Hepatocyte (in vitro differentiated cells): ENCODE measurements at places on chromosomes 3 and 15. TPM values are rescaled to one million over a fixed set of nuclear protein-coding genes. Genes with fewer than 3 reads are reported as not detected.

DNA sequence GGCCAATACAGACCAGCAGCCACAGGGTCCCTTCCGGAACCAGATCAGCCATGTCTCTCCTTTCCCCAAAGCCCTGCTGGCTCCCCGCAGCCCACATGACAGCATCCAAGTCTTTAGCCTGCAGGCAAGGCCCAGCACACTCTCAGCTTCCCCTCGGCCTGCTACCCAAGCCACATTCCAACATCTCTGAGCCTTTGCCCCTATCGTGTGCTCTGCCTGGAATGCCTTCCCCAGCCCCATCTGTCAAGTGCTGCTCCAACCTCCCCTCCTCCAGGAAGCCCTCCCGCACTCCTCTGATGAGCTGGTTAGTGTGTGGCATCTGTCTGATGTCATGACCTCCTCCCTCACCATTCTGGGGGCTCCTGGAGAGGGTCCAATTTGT lies 8.5 kb downstream of the PLXND1 start:
- H3K27me3 ChIP-seq = no peaks in the 10 kb centered on the region
- H3K27ac ChIP-seq = peak overlapping the region; percentile 88
- no peak overlapping the region for H3K4me3 ChIP-seq
- DNase-seq = no peak

GRCh38 chr3:141913150-141913811 lies 36.8 kb downstream of the ATP1B3 start:
- no peaks in the 10 kb centered on the region for H3K36me3 ChIP-seq
- no peaks in the 10 kb centered on the region for H3K27me3 ChIP-seq
- DNase-seq = peak; percentile 55
- H3K27ac ChIP-seq = no peak overlapping the region

DNA sequence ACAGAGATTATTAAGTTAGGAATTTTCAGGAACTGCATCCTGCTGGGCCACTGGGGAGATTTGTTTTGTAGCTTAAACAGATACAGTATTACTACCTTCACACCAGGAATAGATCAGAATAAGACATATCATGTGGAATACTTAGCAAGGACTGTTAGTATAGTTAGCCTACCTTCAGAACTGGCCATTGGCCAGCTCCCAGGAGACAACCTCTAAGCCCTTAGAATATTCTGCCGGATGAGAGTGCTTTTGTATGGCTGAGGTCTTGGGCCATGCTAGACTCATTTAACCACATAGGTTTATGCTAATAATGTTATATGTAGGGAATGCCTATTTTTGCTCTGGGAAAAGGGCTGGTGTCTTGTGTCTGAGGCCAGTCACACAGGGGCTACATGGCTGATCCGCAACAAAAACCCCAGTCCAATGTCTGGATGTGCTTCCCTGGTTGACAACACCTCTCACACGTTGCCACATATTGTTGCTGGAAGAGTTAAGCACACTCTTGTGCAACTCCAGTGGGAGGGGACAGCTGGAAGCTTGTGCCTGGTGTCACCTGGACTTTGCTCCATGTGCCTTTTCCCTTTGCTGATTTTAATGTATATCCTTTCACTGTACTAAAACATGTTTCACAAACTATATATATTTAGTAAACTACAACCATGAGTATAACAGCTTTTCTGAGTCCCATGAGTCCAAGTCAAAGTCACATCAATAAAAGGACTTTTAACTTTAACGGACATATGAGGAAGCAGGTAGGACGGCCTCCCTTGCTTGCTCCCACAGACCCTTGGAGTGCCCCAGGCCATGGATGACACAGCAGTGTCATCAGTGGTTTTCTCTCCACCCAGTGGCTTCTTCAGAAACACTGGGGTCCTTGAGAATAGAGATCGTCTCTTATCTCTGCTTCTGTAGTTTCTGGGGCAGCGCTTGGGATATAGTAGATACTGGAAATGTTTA lies 118.0 kb upstream of the C3orf80 start:
- peak; percentile 71 for DNase-seq
- no peaks in the 10 kb centered on the region for H3K27me3 ChIP-seq
- no peak overlapping the region for H3K4me3 ChIP-seq
- H3K4me1 ChIP-seq = peaks cover 17% of the 10 kb centered on the region
- H3K36me3 ChIP-seq = no peaks in the 10 kb centered on the region

DNA sequence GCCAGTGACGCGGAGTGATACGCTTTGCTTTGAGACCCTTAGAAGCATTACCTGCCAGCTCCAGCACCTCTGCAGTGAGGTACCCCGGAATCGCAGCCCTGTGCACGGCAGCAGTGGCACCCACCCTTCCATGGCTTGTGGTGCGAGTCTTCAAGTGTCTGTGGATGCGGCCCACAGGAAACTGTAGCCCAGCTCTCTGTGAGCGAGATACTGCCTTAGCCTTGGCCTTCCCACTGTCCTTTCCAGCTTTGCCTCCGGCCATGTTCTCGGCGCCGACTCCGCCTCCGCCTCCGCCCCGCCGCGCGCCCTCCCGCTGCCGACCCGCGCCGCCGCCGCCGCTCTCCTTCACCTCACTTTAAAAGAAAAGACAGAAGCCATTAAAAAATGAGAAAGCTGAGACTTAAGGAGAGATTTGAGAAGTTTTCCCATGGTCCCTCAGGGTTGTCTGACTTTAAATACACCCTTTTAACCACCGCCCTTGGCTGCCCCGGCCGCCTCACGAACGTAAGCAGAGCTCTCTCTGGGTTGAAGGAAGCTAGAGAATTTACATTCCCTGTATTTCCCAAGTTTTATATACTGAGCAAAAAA lies 78.5 kb upstream of the FAM174B start:
- no peaks in the 10 kb centered on the region for H3K27me3 ChIP-seq
- peak overlapping the region; percentile 16 for H3K4me3 ChIP-seq
- H3K36me3 ChIP-seq = no peaks in the 10 kb centered on the region
- no peaks in the 10 kb centered on the region for H3K4me1 ChIP-seq

DNA sequence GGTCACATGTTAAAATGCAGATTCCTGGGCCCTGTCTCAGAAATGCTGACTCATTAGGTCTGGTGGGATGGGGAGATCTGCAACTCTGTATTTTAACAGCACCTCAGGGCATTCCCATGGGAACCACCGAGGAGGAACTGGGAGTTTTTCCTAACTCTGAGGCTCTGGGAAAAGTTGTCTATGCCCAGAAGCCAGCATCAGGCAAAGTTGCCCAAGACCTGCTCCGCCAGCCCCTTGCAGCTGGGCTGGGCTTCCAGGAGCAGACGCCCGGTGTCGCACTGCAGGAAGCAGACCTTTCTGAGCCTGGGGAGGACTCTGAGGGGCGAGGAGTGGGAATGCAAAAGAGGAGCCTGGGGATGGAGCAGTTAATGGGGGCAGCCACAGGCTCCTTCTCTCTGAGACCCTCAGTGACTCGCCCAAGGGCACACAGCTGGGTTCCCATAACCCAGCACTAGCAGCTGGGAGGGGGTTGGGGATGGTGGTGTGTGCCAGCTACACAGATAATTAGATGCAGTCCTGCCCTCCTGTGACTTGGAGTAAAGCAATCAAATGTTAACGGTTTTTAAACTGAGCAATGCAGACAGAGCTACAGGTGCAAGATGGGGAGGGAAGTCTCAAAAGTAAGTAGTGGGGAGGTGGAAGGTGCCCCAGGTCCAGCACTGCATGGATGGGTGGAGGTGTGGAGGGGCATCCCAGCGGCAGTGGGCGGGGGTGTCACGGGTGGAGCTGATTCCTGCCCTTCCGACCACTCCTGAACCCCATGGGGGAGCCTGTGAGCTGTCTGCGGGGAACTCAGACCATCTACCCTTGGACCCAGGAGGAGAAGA lies 100.4 kb downstream of the LSM3 start:
- no peaks in the 10 kb centered on the region for H3K4me1 ChIP-seq
- no peak overlapping the region for H3K27ac ChIP-seq
- H3K27me3 ChIP-seq = no peaks in the 10 kb centered on the region
- no peaks in the 10 kb centered on the region for H3K36me3 ChIP-seq

DNA sequence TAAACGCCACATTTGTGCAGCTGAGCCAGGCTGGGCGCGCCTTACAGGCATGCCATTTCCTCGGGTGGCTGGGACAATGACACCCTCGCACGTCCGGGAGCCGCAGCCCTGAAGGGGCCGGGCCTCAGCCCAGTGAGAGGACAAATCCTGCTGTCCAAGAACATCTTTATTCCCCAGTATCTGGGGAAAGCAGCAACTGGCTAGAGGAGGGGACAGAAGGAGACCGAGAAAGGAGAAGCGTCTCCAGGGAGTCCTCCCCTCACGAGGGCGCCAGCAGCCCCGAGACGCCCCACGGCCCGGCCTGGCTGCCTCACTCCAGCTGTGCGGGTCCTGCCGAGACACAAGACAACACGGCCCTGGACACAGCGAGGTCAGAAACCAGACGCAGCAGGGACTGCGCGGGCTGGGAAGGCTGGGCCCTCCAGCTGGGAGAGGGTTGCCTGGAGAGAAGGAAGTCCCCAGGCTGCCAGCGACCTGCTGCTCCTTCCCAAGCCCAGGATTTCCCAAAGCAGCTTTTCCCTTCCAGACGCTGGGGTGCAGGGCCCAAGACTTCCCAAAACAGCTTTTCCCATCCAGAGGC lies 130.2 kb downstream of the CHSY1 start:
- H3K36me3 ChIP-seq = no peaks in the 10 kb centered on the region
- peak overlapping the region; percentile 70 for H3K27ac ChIP-seq
- no peaks in the 10 kb centered on the region for H3K27me3 ChIP-seq

- peaks cover 36% of the 10 kb centered on the region for H3K4me1 ChIP-seq
- peak overlapping the region; percentile 99 for H3K27ac ChIP-seq
- H3K4me3 ChIP-seq = peak overlapping the region; percentile 57
- DNase-seq = no peak
- H3K36me3 ChIP-seq = no peaks in the 10 kb centered on the region
These were observed 17.4 kb upstream of the CHD2 start for GRCh38 chr15:92882697-92883162.

The CDCP1 gene
- total RNA-seq = 7.0 and 7.3 TPM in 2 replicates

The TAGLN3 gene
- 1.9 and 2.1 TPM in 2 replicates for total RNA-seq

DNA sequence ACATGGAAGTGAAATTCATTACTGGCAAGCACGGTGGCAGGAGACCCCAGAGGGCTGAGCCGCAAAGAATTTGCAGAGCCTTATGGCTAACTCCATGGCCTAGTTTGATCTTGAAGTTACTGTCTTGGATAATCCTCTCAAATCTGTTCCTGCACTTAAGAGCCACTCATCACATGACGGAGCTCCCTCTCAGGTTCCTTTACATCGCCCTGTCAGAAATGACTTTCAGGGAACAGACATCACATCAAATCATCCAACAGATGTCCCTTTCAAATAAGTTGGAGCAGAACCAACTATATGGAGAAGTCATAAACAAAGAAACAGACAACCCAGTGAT lies 328.8 kb upstream of the THBS1 start:
- no peak overlapping the region for H3K27ac ChIP-seq
- no peaks in the 10 kb centered on the region for H3K36me3 ChIP-seq
- H3K4me1 ChIP-seq = no peaks in the 10 kb centered on the region
- H3K4me3 ChIP-seq = no peak overlapping the region

- DNase-seq = no peak
- no peaks in the 10 kb centered on the region for H3K4me1 ChIP-seq
- no peak overlapping the region for H3K4me3 ChIP-seq
- no peaks in the 10 kb centered on the region for H3K27me3 ChIP-seq
These were observed 110.3 kb downstream of the PDE8A start for GRCh38 chr15:85091990-85092389.

The TERB2 gene
- total RNA-seq = not detected in 2 replicates

DNA sequence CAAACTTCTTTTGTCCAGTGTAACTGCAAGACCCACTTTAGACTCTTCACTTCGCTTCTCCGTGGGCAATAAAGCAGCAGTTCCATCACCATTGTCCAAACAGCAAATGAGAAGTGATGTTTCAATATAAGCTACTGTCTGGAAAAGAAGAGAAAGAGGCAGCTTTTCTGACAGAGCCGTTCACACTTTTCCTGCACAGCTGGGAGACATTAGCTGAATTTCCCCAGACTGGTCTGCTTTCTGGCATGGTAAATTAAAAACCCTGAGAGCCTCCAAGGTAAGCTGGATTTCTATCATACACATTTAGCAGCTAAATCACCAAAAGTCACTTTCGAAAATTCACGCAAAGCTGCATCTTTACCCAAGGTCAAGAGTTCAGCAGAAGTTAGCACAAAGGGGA lies 108.5 kb upstream of the CMC1 start:
- H3K27me3 ChIP-seq = no peaks in the 10 kb centered on the region
- H3K36me3 ChIP-seq = no peaks in the 10 kb centered on the region
- no peak overlapping the region for H3K4me3 ChIP-seq
- no peak for DNase-seq

GRCh38 chr15:63408524-63408923 lies 26.9 kb upstream of the CA12 start:
- no peaks in the 10 kb centered on the region for H3K27me3 ChIP-seq
- H3K27ac ChIP-seq = no peak overlapping the region
- no peak for DNase-seq
- no peak overlapping the region for H3K4me3 ChIP-seq
- no peaks in the 10 kb centered on the region for H3K36me3 ChIP-seq

DNA sequence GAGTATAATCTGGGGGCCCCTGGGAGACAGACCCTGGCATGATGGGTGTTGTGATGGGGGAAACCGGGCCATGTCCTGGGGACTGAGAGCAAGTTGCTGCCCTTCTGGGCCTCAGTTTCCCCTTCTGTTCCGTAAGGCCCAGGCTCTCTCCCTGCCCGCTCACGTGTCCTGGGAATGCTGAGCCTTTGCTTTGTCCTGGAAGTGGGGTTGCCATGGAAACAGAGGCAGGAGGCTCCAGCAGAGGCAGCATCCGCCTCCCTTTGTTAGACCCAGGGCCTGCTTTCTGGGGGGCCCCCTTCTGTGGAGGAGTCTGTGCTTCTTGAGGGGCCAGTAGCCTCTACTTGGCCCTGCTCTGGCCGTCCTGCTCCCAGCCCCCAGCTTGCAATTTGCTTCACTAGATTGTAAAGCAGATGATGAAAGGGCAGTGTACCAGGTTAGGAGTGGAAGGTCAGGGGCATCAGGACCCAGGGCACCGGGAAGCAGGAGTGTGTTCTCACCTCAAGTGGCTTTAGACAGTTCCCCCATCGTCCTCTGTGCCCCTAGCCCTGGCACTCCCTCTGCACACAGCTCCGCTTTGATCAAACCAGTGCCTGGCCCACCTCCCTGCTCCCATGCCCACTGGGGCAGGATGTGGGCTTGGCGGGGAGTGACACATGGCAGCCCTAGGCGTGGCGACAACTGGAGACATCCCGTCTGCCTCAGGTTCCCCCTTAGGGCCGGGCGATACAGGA lies 105.6 kb downstream of the FBLN2 start:
- no peaks in the 10 kb centered on the region for H3K36me3 ChIP-seq
- no peaks in the 10 kb centered on the region for H3K4me1 ChIP-seq
- H3K27me3 ChIP-seq = peaks cover 27% of the 10 kb centered on the region
- DNase-seq = no peak

- H3K4me3 ChIP-seq = no peak overlapping the region
- no peaks in the 10 kb centered on the region for H3K4me1 ChIP-seq
- H3K36me3 ChIP-seq = no peaks in the 10 kb centered on the region
- no peak overlapping the region for H3K27ac ChIP-seq
These were observed 47.9 kb downstream of the NAALADL2 start for GRCh38 chr3:174907027-174907426.

- no peaks in the 10 kb centered on the region for H3K36me3 ChIP-seq
- H3K4me1 ChIP-seq = no peaks in the 10 kb centered on the region
- DNase-seq = no peak
- no peak overlapping the region for H3K27ac ChIP-seq
- no peaks in the 10 kb centered on the region for H3K27me3 ChIP-seq
- H3K4me3 ChIP-seq = no peak overlapping the region
These were observed 30.4 kb downstream of the PSTPIP1 start for GRCh38 chr15:77025083-77025901.
